Transverse colon (tissue), 4 donors: ENCODE measurements at places on chromosomes 11 and 22. TPM values are rescaled to one million over a fixed set of nuclear protein-coding genes. Genes with fewer than 3 reads are reported as not detected.
A peak's percentile ranks its signal among the peaks of the same experiment; 100 is the strongest.

The CYP2D6 gene
- 4.9 TPM for total RNA-seq

The CD3E gene
- total RNA-seq: 4.1 TPM

The GNAZ gene
- 4.4 TPM for total RNA-seq

GRCh38 chr22:41478891-41479521 lies 10.1 kb downstream of the ACO2 start:
- H3K27ac ChIP-seq: peak overlapping the region; percentile 77
- H3K4me1 ChIP-seq: peaks cover 51% of the 10 kb centered on the region
- DNase-seq: no peak
- no peaks in the 10 kb centered on the region for H3K27me3 ChIP-seq
- no peaks in the 10 kb centered on the region for H3K36me3 ChIP-seq
- H3K4me3 ChIP-seq: no peak overlapping the region

GRCh38 chr11:30565027-30565426 lies 21.1 kb downstream of the MPPED2 start:
- H3K4me3 ChIP-seq: no peak overlapping the region
- no peak for DNase-seq
- no peaks in the 10 kb centered on the region for H3K36me3 ChIP-seq

- DNase-seq: no peak
- H3K27ac ChIP-seq: no peak overlapping the region
These were observed 89.5 kb downstream of the TBC1D22A start for GRCh38 chr22:46851941-46852340.

DNA sequence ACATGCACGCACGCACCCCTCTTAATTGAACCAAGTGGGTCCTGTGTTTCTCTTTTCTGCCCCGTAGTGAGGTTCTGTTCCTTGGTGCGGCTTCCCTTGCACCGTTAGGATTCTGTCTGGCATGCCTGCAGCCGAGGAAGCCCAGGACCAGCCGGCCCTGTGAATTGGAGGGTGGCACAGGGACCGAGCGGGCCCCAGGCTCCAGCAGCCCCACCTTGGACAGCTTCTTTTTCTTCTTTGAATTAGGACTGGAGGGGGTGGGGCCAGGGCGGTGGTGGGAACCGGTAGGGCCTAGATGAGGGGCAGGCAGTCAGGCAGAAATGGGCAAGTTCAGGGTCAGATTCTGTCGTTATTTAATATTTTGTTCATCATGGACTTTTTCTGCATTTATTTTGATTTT lies 94.7 kb downstream of the MPPED1 start:
- no peaks in the 10 kb centered on the region for H3K4me1 ChIP-seq
- H3K36me3 ChIP-seq: no peaks in the 10 kb centered on the region
- DNase-seq: no peak
- H3K27ac ChIP-seq: no peak overlapping the region
- no peaks in the 10 kb centered on the region for H3K27me3 ChIP-seq
- H3K4me3 ChIP-seq: no peak overlapping the region

GRCh38 chr11:13897646-13898276 lies 64.8 kb upstream of the SPON1 start:
- no peaks in the 10 kb centered on the region for H3K27me3 ChIP-seq
- no peak for DNase-seq
- no peaks in the 10 kb centered on the region for H3K4me1 ChIP-seq
- H3K4me3 ChIP-seq: no peak overlapping the region
- H3K36me3 ChIP-seq: no peaks in the 10 kb centered on the region
- H3K27ac ChIP-seq: no peak overlapping the region

GRCh38 chr11:1307163-1307870 lies 2.1 kb downstream of the TOLLIP start:
- H3K4me3 ChIP-seq: no peak overlapping the region
- no peaks in the 10 kb centered on the region for H3K27me3 ChIP-seq
- peaks cover 38% of the 10 kb centered on the region for H3K4me1 ChIP-seq
